ENCODE measurements at places on chromosomes 7 and 10.

GRCh38 chr7:106344211-106344610 lies 59.4 kb upstream of the NAMPT start:
- no peak for DNase-seq

GRCh38 chr7:131164025-131164925 lies 163.4 kb upstream of the MKLN1 start:
- DNase-seq = no peak

DNA sequence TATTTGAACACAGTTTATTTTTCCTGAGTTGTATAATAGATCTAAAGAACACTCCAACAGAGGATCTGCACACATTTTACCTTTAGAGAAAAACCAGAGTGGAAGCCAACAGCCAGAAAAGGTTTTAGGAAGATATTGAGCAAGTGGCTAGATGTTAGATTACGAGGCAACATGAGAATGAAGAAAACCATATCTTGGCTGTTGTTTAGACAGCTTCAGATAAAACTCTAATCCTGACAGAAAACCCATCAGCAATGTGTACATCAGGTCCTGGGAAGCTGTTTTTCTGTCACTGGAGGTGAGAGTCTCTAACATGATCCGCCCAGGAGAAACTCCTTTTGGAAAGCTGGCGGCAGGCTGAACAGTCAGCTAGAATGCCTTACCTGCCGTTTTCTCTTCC lies 159.5 kb downstream of the SPAG6 start:
- DNase-seq = no peak

- no peak for DNase-seq
Measured at GRCh38 chr10:125164421-125164820, 4.1 kb upstream of the CTBP2 start.

- no peak for DNase-seq
Measured at GRCh38 chr7:12594122-12594897, 23.8 kb downstream of the SCIN start.

GRCh38 chr7:14767716-14768425 lies 134.7 kb downstream of the DGKB start:
- DNase-seq = no peak

- no peak for DNase-seq
Measured at GRCh38 chr10:14385596-14386593, 55.2 kb upstream of the FRMD4A start.

DNA sequence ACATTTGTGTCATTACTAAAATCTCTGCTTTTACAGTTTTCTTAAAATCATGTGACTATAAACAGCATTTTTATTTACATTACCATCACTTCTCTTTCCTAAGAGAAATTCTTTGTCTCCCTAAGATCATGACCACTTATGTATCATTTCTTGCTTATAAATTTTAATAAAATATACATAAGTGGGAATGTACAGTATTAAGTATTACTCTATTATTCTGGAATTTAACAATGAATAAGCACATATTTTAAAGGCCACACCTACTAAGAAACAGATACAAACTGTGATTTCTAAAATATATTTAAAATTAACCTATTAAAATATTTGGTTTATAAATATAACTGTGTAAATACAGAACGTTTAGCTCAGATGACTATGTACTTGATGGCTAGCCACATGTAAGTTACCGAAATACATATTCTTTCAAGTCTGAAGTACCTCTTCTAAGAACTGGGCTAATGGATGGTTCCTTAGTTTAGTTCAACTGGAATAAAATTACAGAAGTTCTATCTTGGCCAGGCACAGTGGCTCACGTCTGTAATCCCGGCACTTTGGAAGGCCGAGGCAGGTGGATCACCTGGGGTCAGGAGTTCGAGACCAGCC lies 33.3 kb upstream of the PTPRN2 start:
- no peak for DNase-seq

- no peak for DNase-seq
Measured at GRCh38 chr7:101595766-101596537, 33.1 kb downstream of the MYL10 start.

- DNase-seq = no peak
Measured at GRCh38 chr10:96699613-96700012, 20.7 kb downstream of the PIK3AP1 start.

GRCh38 chr10:43205681-43206390 lies 61.0 kb downstream of the RASGEF1A start:
- DNase-seq = no peak

GRCh38 chr10:2334575-2334974 lies 597.2 kb upstream of the ADARB2 start:
- no peak for DNase-seq

DNA sequence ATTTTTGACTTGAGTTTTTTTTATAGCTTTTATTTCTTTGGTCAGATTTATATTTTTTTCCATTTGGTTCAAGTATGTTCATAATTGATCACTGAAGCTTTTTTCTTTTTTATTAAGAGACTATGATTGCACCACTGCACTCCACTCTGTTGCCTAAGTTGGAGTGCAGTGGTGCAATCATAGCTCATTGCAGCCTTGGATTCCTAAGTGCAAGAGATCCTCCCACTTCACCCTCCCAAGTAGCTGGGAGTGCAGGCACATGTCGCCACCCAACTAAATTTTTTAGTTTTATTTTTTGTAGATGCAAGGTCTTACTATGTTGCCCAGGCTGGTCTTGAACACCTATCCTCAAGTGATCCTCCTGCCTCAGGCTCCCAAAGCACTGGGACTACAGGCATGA lies 97.7 kb upstream of the KIF5B start:
- no peak for DNase-seq

- DNase-seq = no peak
Measured at GRCh38 chr10:43971981-43972380, 323.3 kb upstream of the ZNF32 start.

- DNase-seq = no peak
Measured at GRCh38 chr7:17369691-17370426, 71.4 kb downstream of the AHR start.

- DNase-seq = no peak
Measured at GRCh38 chr10:87739703-87740102, 78.3 kb downstream of the ATAD1 start.

DNA sequence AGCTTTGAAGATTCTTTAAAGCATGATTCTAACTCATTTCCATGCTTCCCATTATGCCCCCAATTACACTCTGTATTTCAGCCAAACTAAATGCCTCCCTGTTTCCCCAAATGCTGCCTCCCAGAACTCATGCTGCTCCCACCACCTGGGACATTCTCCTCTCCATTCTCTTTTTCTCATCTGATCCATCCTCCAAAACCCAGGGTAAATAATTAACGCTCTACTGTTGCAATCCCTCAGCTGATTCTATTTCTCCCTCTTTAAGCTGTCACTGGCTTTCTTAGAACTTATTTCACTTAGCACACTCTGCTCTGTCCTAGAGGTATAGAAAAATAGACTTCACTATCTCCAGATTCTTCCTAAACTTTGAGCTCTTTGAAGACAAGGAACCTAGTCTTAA lies 104.7 kb downstream of the ICA1 start:
- no peak for DNase-seq

DNA sequence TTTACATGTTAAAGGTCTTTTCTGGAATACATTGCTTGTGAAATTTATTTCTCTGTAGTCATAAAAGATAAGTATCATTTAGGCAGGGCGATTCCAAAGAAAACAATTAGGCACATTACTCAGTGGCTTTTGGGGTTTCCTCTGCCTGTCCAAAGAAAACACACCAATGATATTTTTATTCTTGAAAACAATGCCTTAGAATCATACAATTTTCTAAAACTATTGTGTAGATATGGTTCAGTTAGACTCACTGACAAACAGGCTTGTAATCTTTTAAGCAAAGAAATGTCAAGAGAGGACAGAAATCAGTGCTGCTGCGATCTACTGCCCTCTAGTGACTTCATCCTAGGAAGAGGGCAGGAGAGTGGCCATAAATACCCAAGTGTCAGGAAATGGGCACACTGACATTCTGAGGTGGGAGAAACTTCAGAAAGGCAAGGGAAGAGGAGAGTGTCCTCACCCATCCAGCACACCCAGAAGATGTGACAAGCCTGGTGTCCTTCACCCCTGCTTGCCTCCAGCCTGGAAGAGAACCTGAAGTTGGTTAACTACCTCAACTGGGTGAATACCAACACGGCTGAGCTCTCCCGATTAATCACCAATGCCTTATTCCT lies 120.5 kb downstream of the GALNT11 start:
- DNase-seq = peak; percentile 15

- no peak for DNase-seq
Measured at GRCh38 chr7:108101759-108102158, 28.4 kb downstream of the LAMB4 start.

DNA sequence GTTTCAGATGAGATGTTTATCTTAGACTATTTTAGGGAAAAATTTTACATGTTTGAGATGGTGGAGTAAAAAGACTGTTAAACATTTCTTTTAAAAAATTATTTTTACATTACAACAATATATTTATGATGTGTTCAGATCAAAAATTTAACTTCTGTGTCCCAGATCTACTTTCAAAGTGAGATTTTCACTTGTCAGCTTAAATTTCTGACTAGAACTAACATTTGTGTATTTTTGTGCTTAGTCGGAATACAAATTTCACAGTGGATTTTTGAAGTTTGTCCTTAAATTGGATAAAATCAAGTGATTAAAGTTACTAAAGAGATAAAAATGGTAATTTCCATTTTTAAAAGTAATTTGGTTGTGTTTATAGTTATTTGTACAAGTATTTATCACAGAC lies 24.9 kb downstream of the TMEM106B start:
- DNase-seq = no peak

DNA sequence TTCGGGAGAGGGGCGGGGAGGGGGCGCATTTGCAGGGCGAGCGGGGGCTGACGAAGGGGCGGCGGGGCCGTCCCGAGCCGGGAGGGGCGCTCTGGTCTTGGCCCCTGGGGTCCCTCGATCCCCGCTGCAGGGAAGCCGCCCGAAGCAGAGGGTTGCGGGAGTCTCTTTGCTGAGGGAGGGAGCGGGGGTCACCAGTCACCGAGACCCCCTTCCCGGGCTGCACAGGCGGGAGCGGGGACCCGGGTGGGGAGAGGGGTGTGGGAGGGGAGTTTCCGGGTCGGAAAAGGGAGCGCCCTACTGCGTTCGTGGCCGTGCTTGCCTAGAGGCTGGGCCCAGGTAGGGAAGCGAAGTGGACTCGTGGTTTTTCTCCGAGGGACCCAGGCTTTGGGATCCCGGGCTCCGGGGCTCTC lies 422 bp downstream of the AP1S1 start:
- no peak for DNase-seq

DNA sequence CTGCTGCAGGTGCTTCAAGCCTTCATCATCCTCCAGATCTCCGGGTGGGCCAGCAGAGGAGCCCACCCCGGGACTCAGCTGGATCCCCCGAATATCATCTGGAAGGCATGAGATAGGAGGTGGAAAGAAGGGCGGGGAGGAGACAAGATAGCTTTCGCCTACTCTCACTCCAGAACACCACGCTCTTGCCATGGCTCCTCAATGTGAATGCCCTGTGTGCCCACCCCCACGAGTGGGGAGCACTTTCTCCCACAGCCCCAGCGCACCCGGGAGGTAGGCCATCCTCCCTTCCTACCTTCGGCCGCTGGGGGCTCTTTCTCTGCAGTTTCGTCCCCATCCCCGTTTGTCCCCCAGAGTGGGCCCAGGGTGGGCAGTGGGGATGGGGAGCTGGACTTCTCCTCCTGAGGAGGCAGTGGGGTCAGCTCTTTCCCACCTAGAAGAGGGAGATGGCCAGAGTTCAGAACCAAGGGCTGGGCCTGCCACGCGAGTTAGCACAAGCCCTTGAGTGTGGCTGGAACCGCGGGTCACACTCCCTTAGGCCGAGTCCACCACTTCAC lies 8.9 kb downstream of the GIGYF1 start:
- no peak for DNase-seq

- DNase-seq = no peak
Measured at GRCh38 chr10:25639646-25640045, 294.4 kb upstream of the MYO3A start.

DNA sequence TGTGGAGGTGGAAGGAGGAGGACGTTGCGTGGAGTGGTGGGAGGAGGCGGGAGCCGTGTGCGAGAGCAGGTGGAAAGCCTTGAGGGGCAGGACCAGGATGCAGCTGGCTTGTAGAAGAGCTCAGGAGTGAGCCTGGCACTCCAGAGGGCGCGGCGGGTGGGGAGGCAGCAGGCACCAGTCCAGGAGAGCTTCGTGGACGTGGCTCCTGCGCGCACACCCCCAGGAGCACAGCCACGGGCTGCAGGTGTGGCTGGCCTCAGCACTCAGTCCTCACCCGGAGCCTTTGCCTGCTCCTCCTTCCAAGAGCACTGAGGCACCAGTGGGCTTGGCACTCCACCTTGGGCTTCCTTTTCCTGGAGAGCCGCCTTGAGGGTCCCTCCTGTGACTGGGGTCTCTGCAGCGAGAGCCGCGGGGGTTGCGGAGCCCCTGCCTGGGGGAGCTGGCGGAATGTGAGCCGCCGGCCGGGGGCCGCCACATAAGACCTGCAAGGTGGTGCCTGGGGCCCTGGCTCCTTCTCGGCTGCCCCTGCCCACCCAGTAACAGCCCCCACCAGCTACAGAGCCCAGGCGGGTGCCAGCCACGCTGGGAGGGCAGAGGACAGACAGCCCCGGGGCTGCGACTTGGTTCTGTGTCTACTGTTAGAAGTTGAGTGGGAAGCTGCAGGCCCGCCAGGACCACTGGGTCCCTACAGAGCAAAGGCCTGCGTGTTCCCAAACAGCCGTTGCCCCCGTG lies 11.1 kb downstream of the MAFK start:
- DNase-seq = no peak

DNA sequence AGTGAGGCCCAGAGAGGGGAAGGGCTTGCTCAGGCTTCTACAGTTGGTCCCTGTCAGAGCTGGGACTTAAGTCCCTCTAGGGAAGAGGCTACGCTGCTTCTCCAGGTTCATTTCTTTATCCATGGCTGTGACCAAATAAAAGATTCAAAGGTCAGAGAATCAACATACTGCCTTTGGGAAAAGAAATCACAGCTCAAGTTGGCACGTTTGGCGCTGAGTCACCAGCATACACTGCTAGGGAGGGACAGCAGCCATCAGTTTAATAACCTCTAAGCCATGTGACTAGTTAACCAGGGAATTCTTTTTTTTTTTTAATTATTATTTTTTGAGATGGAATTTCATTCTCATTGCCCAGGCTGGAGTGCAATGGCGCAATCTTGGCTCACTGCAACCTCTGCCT lies 28.4 kb upstream of the CRHR2 start:
- no peak for DNase-seq

GRCh38 chr7:12929476-12930140 lies 242.2 kb downstream of the ARL4A start:
- DNase-seq = no peak

DNA sequence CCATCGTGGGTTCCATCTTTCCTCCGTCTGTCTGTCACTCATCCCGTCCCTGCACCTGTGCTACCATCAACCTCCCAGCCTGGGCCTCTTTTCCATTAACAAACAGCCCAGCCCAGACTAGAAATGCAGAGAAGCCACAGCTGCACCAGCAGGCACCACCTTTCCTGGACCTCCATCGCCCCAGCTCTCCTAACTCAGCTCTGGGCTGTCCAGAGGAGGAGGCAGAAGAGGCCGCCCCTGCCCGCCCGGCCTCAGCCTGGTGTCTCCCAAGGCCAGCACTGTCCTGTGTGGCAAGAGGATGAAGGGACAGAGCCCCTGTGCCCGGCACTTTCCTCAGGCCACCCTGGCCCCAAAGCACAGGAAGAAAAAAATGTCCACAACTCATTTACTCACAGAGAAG lies 225.6 kb downstream of the PTPRN2 start:
- DNase-seq = no peak

All from NCI-H1417 (cell line).